Activated gamma-delta T cell treated with Interleukin-2 at 50 U/mL for 16 hours (primary cell): ENCODE measurements at places on chromosomes 7 and 10.

DNA sequence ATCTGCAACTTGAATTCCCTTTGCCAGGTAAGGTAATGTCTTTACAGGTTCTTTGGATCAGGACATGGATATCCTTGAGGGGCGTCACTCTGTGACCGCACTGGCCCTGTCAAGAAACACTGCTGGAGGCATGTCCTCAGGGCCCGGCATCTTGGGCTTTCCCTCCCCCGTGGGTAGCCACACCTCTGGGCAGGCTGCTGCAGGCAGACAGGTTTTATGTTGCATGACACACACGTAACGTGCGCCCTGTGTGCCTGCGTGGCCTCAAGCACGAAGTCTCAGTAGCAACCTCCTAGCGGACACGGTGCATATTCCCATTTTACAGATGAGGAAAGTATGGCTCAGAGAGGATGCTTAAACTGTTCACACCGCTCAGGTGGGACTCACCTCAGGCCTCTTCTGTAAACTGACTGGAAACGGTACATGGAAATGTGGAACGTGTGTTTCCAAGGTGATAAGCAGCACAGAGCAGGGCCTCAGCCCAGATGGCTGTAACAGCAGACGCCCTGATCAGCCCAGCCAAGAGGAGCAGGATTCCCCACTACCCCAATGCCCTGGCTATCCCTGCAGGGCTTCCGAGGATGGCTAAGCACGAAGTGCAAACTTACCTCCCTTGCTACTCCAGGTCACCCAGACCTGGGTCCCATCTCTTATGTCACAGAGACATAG is 553.6 kb downstream of the TCERG1L start:
- DNase-seq = no peak

GRCh38 chr10:95247200-95247880 is 43.5 kb downstream of the PDLIM1 start:
- no peak for DNase-seq

DNA sequence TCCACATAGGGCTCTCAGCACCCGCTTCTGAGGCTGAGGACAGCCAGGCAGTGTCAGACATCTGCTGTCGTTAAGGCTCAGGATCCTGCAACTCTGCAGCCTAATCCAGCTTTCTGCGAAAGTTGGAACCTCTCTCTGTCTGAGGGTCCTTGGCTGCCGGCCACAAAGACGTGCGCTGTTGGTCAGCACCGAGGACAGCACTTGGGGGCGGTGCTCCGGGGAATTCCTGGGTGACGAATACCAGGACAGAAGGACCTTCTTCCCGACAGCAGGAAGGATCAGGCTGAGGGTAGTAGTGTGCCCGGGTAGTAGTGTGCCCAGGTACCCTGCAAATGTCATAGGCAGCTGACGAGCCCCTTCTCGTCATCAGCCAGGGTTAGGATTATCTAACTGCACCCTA is 16.0 kb upstream of the RASGEF1A start:
- DNase-seq = no peak

- DNase-seq = no peak
Observed at GRCh38 chr10:29446327-29446726, 157.5 kb downstream of the LYZL1 start.

DNA sequence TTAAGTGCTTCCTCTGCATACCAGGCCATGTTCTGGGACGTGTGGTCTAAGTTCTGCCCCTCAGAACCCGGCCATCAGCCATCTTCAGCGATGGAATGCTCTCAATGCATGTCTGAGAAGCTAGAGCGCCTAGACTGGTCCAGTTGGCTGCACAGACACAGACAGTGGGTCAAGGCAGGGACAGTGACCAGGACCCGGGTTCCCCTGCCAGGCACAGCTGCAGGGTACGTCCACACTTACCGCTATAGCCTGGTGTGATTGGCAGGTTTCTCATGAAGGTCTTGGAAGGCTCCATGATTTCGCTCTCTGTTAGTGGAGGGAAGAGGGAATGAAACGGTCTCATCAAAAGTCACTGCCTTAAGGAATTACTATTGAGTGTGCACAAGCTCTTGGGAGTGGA is 47.3 kb downstream of the PNLIPRP2 start:
- no peak for DNase-seq

- DNase-seq = no peak
Observed at GRCh38 chr7:10237306-10237705, 736.4 kb upstream of the PHF14 start.

- peak; percentile 43 for DNase-seq
Observed at GRCh38 chr10:129057856-129058663, 409.0 kb upstream of the MGMT start.

- no peak for DNase-seq
Observed at GRCh38 chr7:134289423-134289822, 27.3 kb downstream of the SLC35B4 start.
